Hematopoietic multipotent progenitor cell (in vitro differentiated cells): ENCODE measurements at places on chromosomes 3 and 15.

DNA sequence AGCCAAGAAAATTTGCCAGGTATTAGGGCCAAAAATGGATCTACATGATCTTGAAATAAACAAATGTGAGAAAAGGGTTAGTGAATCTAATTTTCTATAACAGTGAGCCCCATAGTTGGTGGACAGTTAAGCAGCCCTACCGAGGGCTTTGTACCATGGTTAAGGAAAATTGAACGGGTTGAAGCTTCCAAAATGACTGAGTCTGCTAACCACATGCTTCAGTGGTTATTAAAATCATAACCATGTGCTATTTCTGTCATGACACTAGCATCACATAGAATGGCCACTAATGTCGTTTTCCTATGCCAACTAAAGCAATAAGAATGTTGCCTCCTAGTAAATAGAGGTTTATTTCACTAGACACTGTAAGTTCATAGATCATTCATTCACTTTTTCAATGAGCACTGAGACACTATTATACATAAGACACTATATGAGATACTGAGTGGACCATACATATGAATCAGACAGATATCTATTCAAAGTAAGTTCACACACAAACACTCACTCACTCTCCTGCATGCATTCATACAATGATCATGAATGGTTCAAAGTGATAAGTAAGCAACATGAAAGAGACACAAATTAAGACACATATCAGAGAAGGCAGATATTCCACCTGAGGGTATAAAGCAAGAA lies 4.3 kb downstream of the SST start:
- DNase-seq, result no peak

DNA sequence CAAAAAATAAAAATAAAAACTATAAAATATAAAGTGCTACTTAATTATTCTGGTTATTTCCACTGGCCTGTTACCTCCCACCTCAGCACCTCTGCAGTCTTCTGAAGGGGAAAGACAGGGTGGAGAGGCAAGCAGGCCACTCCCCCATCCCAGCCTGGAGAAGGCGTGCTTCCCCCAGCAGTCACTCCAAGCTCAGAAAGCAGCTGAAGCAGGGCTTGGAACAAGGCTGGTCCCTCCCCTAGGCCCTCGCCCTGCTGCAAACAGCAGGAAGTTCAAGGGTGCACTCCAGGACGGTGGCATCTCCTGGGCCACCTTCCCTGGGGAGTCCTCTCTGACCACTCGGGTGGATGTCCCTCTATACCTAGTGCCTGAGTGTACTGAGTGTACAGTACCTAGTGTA lies 21.4 kb downstream of the CACNA2D2 start:
- no peak for DNase-seq

GRCh38 chr3:120428924-120429323 lies 21.9 kb downstream of the FSTL1 start:
- DNase-seq, result no peak

DNA sequence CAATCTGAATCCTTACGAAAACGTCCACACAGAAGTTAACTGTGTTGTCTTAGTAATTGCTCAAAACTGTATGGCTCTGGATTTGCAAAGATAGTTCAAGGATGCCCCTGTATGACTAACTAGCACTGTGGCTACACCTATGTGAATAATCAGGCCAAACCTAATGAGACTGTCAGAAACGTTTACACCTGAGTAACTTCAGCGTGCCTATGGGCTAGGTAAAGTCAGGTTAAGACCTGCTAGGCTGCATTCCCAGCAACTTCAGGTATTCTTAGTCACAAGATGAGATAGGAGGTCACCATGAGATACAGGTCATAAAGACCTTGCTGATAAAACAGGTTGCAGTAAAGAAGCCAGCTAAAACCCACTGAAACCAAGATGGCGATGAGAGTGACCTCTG lies 87.8 kb upstream of the PLXND1 start:
- no peak for DNase-seq

- DNase-seq, result no peak
Measured at GRCh38 chr3:61090389-61091169, 160.7 kb downstream of the FHIT start.
